ENCODE measurements at places on chromosomes 2 and 18.

DNA sequence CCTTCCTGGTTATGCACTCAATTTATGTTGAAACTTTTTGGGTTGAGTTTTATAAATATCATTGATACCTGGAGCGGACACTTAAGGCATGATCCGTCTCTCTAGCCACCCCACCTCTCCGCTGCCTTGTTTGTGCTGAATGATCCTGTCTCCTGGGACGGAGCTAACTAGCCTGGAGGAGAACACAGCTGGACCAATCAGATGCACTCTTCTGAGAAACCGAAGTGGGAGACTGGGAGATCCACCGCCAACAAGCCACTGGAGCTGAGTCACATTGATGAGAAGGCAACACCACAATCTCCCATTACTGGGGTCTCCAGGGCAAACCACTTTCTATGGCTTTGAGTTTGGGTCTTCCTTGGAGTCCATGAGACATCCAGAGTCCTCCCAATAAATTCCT is 29.3 kb downstream of the CYP26B1 start:
- no peak for DNase-seq

DNA sequence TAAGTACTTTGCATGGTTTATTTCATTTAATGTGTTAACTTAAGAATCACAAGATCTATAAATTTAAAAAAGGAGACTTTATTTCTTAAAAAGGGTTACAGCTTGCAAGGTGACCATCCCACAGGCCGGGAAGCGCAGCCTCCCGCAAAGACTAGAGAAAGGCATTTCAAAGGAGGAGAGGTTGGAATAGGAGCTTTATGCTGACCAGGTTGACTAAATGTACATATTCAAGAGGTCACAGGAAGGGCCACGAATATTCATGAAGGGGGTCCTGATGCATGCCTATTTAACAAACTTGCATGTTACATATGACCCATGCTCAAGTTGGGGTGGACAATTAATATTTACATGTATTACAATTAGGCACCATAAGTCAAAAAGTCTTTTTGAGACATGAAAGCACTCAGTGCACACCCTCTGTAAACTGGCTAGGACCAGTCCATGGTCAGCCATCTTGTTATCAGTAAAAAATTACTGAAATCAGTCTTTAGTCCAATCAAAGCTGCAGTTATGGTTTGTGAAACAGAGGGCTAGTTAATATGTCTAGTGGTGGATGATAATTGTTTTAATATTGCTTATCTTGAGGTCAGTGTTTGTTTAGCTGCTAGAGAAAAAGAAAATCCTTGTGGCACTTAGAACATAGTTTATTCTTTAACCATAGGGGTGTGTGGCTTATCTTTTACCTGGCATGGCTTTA is 169.3 kb downstream of the KCNE4 start:
- no peak for DNase-seq

DNA sequence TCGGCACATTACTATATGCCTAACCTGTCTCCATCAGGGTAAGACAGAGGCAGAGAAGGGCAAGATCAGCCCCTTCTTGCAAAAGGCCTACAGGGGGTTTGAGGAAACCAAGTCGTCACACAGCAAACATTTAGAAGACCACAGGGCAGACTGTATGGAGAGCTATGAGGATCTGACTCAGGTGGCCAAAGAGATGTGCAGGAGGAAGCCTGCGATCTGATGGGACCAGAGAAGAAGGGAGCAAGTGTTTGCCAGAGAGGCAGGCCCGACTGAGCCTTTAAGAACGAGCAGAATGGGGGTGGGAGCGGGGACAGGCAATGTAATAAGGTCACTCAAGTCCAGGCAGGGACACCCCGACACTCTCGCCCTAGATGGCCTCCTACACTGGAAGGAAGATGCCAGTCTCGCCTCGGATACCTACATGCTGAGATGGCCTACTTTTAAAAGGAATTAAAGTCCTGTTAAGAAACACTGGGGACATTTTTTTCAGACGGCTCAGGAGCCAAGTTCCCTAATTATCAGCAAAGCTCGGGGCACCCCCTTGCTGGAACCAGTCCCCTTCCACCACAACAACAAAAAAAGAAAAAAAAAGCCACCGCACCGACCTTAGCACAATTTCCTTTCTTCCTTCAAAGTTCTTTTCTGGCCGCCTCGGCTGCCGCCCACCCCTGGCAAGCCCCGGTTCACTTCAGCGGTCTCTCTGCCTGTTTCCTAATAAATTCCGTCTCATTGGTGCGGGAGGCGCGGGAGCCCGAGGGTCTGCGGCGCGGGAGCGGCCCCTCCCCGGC is 1.5 kb downstream of the SFXN5 start:
- DNase-seq = no peak

DNA sequence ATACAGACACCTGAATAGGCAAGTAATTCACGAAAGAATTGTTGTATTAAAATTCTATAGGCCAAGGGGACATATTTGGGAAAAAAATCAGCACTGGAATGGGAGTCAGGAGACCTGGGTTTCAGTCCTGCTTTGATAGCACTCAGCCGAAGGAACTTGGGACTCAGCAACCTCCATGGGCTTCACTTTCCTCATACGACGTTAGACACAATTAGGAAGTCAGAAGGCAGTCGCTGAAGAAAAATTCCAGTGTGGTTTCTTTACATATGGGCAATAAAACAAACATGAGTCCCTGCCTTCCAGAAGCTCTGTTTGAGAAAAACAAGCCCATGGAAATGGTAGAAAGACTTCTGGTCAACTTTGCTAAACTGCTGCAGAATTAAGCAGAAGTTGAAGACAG is 15.1 kb upstream of the CYRIA start:
- no peak for DNase-seq

DNA sequence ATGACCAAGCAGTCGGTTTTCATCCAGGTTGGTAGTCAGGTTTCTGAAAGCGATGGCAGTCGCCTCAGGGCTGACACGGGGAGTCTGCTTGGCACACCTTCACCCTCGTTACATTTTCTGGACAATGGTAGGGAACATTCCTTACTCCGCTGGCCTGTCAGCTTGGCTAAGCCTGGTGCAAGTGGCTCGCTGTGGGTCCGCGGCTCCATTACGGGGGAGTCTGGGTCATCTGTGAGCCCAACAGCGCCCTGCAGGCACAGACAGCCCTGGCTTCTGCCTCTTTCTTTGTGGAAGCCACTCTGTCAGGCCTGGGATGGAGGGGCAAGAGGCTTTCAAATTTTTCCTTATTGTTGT is 95.6 kb downstream of the HDAC4 start:
- no peak for DNase-seq

DNA sequence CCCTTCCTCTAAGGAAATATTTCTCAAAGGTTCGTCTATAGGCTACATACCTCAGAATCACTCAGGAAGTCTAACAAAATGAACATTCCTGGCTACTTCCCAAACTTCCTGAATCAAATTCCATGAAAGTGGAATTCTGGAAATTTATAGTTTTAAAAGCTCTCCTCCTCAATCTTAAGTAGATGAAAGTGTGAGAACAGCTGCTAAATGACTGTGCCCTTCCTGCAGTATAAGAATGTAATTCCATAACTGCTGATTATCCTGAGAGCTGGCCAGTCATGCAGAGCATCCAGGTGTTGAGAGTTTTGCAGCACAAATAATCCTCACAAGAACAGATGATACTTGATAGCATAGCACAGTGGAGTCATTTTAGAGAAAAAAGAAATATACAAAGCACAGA is 265.0 kb downstream of the KCNJ3 start:
- DNase-seq = no peak

GRCh38 chr2:83970217-83970929 is 488.7 kb downstream of the SUCLG1 start:
- no peak for DNase-seq

DNA sequence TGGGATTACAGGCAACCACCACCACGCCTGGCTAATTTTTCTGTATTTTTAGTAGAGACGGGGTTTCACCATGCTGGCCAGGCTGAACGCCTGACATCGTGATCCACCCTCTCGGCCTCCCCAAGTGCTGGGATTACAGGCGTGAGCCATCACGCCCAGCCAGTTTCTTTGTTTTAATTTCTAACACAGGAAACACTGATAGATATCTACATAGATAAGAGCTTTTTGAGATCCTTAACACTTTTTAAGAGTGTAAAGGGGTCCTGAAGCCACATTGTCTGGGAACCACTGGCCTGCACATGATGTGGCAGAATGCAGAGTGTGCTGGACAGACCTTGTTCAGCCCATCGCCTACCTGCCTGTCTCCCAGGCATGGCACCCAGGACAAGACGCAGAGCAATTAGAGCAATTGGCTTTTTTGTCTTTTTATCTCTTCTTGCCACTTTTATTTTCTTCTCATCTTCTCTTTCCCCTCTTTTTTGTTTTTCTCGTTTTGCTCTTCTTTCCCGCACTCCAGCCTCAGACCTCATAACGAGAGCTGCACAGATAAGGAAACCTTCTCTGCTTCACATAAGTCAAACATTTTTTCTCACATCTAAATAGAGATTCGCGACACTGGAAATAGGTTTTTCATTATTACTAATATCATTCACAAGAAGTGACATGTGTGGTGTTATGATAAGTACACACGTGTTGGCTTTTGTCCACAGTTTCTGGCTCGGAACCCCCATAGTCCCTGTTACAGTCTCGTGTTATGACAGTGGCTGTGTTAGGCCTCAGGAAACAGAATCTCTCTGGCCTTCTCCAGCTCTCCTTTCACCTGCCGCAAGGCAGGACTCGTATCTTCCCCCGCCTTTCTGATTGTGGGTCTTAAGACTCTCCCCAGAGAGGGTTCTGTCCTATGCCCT is 25.2 kb upstream of the GPR55 start:
- no peak for DNase-seq

DNA sequence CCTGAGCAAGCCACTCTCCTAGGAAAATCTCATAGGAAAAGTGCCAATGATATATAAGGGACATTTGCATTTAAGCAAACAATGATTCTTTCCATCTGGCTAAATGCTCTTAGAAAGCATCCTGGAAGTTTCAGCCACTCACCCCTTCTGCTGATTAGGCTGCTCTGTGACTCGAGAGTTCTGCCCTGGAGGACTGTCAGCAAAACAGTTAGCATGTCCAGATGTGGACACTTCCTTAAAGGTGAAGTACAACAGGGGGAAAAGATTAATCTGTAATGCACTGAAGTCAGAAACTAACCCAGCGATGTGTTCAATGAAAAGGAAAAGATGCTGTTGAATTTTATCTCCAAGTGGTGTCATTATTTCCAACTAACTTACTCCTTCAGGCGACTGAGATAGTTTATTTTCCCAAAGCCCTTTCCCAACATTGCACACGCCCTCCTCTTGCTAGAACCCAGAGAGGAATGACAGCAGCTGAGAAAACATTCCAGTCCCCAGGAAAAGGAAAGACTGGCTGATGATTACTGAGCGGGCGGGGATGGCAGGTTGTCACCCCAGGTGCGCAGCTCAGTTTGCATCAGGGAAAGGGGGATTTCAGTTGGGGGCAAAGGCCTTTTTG is 214.0 kb downstream of the SS18 start:
- no peak for DNase-seq

GRCh38 chr18:51498085-51498855 is 300.8 kb upstream of the MEX3C start:
- no peak for DNase-seq

DNA sequence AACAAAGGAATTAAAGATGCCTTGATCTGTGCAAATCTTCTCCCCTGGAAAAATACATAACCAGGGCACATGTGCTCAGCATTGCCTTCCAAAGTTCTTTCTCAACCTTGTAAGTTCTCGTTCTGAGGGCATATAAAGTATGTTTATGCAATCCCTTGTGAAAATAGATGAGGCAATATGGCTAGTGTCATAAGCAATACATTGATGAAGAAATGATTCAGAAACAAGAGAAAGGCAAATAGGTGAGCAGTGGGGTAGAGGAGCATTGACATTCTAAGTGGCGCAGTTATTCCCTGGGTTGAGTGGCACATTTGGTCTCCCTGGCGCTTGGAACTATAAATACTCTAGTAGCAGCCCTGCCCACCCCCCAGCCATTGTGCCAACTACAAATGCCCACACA is 57.4 kb upstream of the PGAP1 start:
- no peak for DNase-seq

- DNase-seq = no peak
These were observed 36.4 kb upstream of the PHLPP1 start for GRCh38 chr18:62678847-62679485.

GRCh38 chr18:48354746-48355260 is 54.4 kb downstream of the ZBTB7C start:
- DNase-seq = no peak

GRCh38 chr2:180177534-180177933 is 170.4 kb upstream of the CWC22 start:
- no peak for DNase-seq

DNA sequence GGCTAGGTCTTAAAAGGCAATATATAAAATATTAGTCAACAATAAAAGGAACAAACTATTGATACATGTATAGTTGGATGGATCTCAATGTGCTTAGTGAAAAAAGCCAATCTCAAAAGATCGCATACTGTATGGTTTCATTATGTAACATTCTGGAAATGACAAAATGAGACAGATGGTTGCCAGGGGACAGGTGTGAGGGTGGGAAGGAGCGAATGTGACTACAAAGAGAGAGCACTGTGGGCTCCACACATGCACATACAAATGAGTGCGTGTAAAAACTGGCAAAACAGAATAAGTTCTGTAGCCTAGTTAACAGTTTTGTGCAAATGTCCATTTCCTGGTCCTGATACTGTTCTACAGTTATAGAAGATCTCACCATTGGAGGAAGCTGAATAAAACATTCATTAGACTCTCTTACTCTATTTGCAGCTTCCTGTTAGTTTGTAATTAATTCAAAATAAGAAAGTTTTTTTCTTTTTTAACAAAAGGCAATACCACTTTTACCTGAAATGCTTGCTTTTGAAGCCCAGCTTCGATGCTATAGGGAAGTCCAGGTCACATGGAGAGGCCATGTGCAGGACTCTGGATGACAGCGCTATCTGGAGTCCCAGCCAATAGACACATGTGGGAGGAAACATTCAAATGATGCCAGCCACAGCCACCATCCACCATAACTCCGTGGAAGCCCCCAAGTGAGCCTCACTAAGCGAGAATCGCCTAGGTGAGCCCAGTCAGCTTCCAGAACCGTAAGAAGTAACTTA is 21.0 kb upstream of the C2orf80 start:
- no peak for DNase-seq

GRCh38 chr2:220165401-220165800 is 538.0 kb downstream of the SLC4A3 start:
- no peak for DNase-seq

- no peak for DNase-seq
These were observed 20.7 kb upstream of the TTN start for GRCh38 chr2:178827739-178828485.

DNA sequence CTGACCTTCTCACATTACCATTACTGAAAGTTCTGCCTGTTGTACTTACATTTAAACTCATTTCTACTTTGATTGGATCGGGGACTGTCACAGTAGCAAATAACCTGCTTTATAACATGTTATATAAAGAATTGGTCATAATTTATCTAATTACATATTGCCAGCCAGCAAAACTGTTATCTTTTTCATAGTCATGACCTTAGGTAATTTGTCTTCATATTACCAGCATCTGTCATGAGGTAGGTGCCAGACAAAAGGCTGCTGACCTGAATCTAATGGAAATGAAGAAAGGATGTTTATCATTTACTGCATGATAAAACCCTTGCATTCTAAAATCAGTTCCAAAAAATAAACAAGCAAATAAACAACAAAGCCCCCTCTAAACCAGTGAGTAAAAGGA is 89.4 kb upstream of the LRP1B start:
- DNase-seq = no peak

GRCh38 chr18:13446610-13447461 is 228.3 kb downstream of the LDLRAD4 start:
- DNase-seq = no peak

- no peak for DNase-seq
These were observed 119.9 kb downstream of the ETAA1 start for GRCh38 chr2:67516899-67517530.

Data from stimulated activated CD8-positive, alpha-beta memory T cell treated with anti-CD3 and anti-CD28 coated beads, Interleukin-4, amount 100 ng/mL, for 1 hour (primary cell).